ENCODE measurements at places on chromosomes 4 and X. TPM values are rescaled to one million over a fixed set of nuclear protein-coding genes. Genes with fewer than 3 reads are reported as not detected.
A peak's percentile ranks its signal among the peaks of the same experiment; 100 is the strongest.

DNA sequence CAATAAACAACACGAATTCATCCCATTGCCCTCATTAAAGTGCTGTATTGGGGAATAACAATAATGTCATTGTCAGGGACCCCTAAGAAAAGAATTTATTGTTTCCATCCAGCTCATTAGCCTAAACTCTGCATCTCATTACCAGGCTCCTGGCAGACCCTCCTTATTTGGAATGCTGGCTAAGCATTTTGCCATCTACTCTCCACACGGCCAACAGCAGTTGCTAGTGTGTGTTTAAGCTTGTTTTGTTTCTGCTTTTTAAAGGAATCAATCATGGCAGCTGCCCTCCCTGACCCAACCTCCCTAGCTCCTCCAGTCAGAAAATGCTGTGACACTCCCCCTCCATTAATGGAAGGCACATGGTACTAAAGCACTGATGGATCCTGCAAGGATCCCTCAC is 43.5 kb downstream of the GATB start:
- no peak for DNase-seq

DNA sequence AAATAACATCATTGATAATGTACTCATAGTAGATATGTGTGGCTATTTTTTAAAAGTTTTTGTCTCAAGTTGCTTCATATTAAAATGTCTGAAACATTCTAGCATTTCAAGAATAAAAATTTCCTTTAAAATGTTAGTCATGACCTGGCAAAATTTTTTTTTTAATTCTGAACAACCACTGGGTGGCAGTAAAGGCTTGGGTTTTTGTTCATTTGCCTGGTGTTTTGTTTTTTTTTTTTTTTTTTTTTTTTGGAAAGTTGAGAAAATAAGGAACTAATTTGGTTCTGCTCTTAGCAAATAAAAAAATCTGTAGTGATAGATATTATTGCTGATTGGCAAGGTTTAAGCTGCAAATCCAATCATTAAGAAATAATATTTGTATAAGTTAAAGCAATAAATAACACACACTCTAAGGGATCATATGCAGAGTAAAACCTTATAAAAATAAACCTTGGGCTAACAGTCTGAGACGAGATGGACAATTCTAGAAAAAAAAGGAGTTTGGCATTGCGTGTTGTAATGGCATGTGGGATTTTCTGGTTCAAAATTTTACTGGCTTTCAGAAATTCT is 81.4 kb downstream of the CEP44 start:
- DNase-seq = peak; percentile 16

DNA sequence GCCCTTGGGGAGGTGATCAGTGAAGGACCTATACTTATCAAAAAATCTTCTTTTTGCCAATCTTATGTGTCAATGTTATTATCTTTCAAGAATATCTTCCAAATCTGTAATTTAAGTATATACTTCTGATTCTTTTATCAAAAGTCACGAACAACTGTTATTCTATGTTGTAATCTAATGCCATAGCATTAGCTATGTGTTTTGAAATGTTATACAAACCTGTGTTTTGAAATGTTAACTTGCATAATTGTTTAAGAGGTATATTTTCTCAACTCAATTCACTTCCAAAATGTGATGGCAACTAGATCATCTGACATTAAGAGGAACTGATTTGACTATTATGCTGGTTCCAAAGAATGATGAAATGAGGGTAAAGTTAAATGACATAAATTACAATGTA is 113.5 kb downstream of the NDST4 start:
- no peak for DNase-seq

DNA sequence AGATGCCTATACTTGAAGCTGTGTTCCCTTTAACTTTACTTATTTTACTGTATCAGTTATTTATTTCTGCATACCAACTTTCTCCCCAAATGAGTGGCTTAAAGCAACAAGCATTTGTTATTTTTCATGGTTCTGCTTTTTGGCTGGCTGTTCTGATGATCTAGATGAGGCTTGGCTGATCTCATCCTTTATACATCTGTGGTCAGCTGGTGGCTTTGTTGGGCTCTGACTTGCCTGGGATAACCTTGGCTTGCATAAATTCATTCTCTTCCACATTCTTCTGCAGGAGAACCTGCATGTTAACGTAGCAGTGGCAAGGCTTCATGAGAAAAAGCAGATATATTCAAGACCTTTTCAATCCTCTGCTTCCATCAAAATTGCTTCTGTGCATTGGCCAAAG is 1317.6 kb downstream of the ADGRL3 start:
- DNase-seq = no peak

DNA sequence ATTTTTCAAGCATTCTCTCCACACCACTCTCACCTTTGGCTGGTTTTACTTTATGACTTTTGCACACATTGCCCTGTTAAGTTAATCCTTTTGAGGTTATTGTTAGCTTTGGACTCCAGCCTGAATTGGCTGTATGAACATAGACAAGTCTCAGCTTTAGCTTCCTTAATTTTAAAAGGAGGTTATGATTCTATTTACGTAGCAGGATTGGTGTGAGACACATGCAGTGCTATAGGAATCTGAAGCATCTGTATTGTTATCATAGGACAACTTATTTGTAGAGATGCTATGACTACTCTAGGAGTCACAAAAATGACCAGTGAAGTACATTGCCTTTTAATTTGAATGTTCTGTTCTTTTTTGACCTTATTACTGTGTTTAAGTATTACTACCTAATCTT is 15.7 kb downstream of the PGAM4 start:
- DNase-seq = no peak

Gene THAP9
- total RNA-seq = 10.9 TPM

Gene FGG
- total RNA-seq = not detected

Data from skin of body (tissue), 3 donors.